IgD-negative memory B cell (primary cell): ENCODE measurements at places on chromosomes 5 and 9. TPM values are rescaled to one million over a fixed set of nuclear protein-coding genes. Genes with fewer than 3 reads are reported as not detected.

The SOX30 gene
- polyA plus RNA-seq = 0.81 TPM

The PHYKPL gene
- 58.1 TPM for polyA plus RNA-seq

The MEIKIN gene
- not detected for polyA plus RNA-seq

The PCDHGA7 gene
- polyA plus RNA-seq = not detected

The CMBL gene
- polyA plus RNA-seq = not detected

The PDLIM4 gene
- polyA plus RNA-seq = not detected

The PCDHGA4 gene
- polyA plus RNA-seq = not detected

The TRMO gene
- 14.0 TPM for polyA plus RNA-seq

The PTPRD gene
- polyA plus RNA-seq = not detected

The TMEM174 gene
- polyA plus RNA-seq = not detected

The EFNA5 gene
- polyA plus RNA-seq = not detected

The CDK5RAP2 gene
- polyA plus RNA-seq = 38.9 TPM

The LRRC70 gene
- polyA plus RNA-seq = not detected

The CERCAM gene
- polyA plus RNA-seq = 0.34 TPM

The MSX2 gene
- not detected for polyA plus RNA-seq

The STKLD1 gene
- polyA plus RNA-seq = 0.16 TPM

The ECSCR gene
- not detected for polyA plus RNA-seq

The OCLN gene
- polyA plus RNA-seq = 0.09 TPM

The ZBTB26 gene
- polyA plus RNA-seq = 2.3 TPM

The RNF38 gene
- polyA plus RNA-seq = 18.5 TPM
